ENCODE measurements at places on chromosomes 3 and 15.

DNA sequence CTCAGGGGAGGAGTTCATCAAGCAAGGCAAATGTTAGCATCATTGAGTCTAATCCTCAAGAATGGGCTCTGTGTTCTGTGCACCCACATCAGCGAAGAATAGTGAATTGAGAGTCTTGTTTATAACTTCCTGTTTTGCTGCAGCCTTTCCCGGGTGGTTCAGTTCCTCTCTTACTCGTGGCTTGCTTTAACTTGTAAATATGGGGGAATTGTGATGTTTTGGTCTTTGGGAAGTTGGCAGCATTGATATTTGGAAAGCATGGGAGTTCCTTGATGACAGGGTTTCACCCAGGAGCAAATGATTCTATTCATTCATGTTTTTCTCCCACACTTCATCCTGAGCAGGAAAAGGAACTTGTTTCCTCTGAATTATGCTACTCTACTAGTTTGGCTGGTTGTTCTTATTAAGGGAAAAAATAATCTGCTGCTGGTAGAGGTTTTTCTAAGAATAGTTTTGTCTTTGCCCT, 40.4 kb downstream of the GPD1L start:
- DNase-seq = no peak

DNA sequence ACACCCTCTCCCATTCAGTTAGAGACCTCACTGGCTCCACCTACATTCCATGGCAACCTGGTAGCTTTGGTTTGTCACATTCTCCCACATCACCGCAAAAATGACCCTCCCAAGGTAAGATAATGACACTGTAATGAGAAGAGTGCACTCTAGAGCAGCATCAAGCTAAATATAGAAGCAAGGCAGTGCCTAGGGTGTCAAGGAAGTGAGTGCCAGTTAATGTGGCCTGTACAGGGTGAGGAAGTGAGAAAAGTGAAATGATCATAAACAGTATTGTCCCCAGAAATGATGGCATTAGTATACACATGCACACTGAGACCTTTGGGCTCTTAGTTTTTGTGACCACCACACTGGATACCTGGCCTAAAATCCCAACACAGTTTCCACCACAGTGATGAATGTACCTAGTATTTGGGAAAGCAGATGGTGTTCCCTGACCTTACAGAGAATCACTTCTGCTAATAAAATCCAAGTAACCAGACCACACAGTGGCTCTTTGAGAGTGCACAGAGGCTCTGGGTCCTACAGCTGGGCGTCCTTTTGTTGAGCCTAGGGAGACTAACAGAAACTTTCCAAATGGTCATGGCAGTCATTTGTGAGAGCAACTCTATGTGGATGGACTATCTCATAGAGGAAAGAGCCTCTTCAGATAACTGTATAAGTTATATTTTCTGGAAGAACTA, 106.6 kb downstream of the ARPP21 start:
- no peak for DNase-seq

DNA sequence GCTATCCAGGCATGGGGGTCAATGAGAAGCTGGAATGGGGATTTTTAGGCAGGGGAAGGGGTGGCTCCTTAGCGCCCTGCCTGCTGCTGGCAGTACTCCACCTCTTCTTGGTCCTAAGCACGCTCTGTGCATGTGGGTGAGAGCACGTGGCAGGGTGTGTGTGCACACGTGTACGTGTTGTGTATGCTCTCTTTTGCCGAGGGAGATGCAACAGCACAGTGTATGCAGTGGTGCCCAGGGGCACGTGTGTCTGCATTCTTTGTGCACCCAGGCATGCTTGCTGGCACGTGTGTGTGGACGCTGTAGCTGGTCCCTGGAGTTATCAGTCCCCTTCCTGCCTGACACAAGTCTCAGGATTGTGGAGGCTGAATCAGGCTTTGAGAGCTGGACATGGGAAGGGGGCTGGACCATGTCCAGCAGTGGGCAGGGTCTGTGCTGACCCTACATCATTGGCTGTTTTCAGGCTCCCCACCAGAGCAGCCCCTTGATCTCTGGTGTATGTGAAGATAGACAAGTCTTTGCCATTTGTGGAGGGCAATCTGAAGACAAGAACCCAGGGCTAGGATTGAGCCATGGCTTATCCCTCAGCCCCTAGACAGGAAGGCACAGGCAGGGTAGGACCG, 1.9 kb upstream of the CAMKV start:
- no peak for DNase-seq

DNA sequence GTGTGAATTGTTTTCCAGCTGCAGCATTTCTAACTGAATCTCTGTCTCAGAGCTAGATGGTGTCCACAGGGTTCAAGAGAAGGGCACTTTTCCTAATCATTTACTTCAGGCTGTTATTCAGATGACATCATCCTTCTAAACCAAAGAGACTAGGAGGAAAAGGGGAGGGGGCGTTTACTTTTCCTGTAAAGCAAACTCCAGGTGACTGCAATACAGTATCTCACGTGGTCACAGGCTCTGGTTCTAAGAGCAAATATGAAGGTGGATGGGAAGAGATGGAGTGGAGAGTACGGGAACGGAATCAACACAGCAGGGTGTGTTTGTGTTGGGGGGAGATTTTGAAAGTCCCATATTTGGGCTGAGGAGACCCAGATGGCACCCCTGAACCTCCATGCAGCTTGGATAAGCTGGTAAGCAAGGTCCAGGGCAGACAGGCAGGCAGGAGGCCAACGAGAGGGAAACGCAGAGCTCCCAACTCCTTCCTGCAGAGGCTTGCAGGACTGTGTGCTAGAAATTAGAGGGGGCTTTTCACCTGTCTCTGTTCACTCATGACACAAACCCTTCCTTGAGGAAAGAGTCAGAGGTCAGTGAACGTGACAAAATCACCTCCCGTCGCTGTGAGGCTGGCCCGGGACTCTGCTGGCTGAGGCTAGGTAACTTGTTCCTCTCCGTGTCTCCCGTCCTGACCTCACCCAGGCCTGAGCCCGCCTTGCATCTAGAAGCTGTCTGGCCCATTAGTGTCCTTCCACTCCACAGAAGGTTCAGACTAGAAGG, 151.2 kb downstream of the OPA1 start:
- peak; percentile 3 for DNase-seq

GRCh38 chr3:25604107-25604805, 60.5 kb downstream of the TOP2B start:
- peak; percentile 96 for DNase-seq

DNA sequence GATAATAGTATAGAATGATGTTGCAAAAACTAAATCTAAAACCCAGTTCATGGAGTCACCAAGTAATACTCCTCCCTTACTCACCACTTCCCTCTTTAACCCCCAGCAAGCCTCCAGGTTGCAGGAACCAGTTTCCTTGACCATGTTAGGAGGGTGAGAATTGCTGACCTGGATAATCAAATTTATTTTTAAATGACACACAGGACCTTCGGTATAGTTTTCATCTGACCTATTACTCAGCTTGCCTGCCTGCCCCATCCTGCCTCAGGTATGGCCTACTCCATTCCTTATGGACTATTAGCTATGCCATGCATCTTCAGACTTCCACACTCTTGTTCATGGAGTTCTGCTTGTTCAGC, 883 bp downstream of the RTP4 start:
- DNase-seq = no peak

- DNase-seq = no peak
Observed at GRCh38 chr15:49122541-49123062, 32.8 kb downstream of the COPS2 start.

- DNase-seq = no peak
Observed at GRCh38 chr15:62571072-62571471, 406.0 kb upstream of the C2CD4B start.

DNA sequence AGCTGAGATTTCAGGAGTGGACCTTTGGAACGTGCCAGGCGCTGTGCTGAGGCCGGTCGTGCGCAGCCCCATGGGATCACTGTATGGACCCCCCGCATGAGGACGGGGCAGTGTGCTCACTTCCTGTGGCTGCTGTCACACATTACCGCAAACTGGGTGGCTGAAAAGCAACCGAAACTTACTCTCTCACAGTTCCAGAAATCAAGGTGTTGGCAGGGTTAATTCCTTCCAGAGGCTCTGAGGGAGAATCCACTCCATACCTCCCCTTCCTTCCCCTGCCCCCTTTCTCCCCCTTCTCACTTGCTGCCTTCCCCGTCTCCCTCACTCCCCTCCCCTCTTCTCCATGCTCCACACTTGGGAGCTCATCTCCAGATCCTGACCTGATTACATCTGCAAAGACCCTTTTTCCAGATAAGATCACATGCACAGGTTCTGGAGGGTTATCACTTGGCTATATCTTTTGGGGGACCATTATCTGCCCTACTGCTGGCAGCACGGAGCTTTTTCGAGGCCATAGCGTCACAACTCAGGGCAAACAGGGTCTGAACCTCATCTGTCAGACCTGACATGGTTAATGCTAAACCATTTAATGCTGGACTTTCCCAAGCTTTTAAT, 41.2 kb downstream of the KLF13 start:
- DNase-seq = no peak

DNA sequence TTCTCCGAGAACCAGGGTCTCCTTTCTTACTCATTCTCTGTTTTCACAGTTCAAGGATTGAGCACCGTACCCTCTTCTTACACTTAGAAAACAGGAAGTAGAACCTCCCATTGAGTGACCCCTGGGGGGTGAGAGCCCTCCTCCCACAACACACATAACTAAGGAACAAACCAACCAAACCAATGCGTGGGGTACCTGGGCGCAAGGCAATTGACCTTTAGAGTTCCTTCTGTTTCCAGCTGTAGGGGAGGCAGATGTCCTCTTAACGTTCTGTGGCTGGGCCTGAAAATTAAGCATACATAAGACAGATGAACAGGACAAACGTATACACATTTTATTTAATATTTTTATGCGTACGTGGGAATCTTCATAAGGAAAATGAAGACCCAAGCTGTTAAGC, 33.5 kb upstream of the TIMP4 start:
- DNase-seq = no peak

- no peak for DNase-seq
Observed at GRCh38 chr3:30281526-30281925, 324.9 kb upstream of the TGFBR2 start.

DNA sequence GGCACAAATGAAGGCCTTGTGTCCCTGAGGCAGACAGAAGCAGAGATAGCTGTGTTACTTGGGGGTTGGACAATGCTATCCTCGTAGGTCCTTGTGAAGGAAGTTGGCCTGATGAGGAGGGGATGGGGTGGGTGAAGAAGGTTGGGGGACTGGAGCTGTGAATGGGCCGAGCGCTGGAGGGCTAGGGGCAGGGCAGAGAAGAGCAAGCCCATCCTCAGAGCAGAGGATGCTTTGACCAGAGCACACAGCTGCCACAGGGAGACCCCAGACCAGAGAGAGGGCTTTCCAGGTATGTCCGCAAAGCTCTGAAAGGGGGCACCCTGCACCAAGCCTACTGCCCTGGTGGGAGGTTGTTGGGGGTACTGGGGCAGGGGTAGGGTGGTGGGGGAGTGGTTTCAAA, 5.7 kb upstream of the TBC1D2B start:
- no peak for DNase-seq

DNA sequence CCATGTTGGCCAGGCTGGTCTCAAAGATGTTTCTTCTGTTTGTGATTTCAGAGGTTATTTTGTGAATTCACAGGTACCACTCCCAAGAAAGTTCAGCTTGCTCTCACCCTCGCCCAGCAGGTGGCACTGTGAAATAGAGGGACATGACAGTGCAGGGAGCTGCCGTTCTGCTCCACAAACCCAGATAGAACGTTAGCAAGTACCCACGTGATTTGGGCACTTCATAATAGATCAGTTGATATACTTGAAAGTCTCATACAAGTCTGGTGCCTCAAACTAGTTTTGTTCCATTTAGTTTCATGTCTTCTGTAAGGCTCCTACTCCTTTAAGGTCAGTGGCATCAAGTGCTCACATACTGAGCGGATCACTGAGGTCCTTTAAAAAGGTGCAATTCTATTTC, 45.5 kb downstream of the FILIP1L start:
- peak; percentile 90 for DNase-seq

DNA sequence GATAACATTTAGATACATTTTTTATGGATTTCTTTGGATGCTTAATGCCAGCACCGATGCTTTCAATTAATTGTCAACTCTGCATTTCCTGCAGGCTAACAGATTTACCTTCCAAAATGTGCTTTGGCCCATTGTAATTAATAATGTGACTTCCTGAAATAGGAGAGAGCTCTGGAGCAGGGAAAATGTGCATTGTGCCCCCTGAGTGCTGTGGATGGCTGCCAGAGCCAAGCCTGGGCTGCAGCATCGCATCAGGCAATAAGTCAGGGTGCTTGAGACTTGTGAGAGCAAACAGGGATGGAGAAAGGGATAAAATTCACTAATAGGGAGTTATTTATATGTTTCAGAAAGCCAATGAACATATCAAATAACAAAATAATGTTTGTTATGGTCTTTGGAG, 133.8 kb downstream of the MOBP start:
- no peak for DNase-seq

DNA sequence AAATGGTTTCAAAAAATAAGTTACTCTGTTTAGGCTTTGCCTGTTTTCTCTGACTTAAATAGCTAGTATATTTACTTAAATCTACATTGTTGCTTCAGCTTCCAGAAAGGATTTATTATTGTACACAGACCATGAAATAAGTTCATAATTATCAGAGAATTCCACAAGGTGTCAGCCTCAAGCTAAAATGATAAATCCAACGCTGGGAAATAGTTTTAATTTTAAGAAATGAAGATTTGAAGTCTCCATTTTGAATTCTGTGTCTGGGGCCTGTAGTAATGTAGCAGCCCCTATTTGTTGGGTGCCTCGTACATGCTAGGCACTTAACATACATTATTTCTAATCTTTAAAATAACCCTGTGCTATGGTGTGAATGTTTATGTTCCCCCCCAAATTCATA, 92.6 kb upstream of the KCNMB2 start:
- DNase-seq = peak; percentile 11

All from iris pigment epithelial cell (primary cell).